Activated CD4-positive, alpha-beta T cell treated with anti-CD3 and anti-CD28 coated beads, Interleukin-2, amount 10 ng/mL, durations not matched to agents 7 days and 5 days (primary cell): ENCODE measurements at places on chromosomes 2 and 18. TPM values are rescaled to one million over a fixed set of nuclear protein-coding genes. Genes with fewer than 3 reads are reported as not detected.
A peak's percentile ranks its signal among the peaks of the same experiment; 100 is the strongest.

The IRS1 gene
- total RNA-seq = 6.6 TPM

The SFT2D3 gene
- 5.7 TPM for total RNA-seq

The TFCP2L1 gene
- 0.02 TPM for total RNA-seq

The CDKL4 gene
- 0.50 TPM for total RNA-seq

The WDFY1 gene
- 82.5 TPM for total RNA-seq

The TMEFF2 gene
- not detected for total RNA-seq

The PNKD gene
- 34.0 TPM for total RNA-seq

The UGT1A5 gene
- not detected for total RNA-seq

The AMER3 gene
- not detected for total RNA-seq

- no peak for DNase-seq
Measured at GRCh38 chr2:1209246-1209645, 204.0 kb upstream of the TPO start.

GRCh38 chr2:171909266-171909665, 13.0 kb upstream of the HAT1 start:
- no peak for DNase-seq

- no peak for DNase-seq
Measured at GRCh38 chr2:71780162-71780561, 326.8 kb downstream of the DYSF start.

- DNase-seq = no peak
Measured at GRCh38 chr2:224101820-224102630, 62.9 kb upstream of the SERPINE2 start.

- no peak for DNase-seq
Measured at GRCh38 chr18:37425222-37425621, 140.4 kb downstream of the CELF4 start.

GRCh38 chr18:58813561-58814225, 51.0 kb upstream of the ZNF532 start:
- no peak for DNase-seq

- no peak for DNase-seq
Measured at GRCh38 chr2:11861044-11861443, 114.6 kb downstream of the LPIN1 start.

DNA sequence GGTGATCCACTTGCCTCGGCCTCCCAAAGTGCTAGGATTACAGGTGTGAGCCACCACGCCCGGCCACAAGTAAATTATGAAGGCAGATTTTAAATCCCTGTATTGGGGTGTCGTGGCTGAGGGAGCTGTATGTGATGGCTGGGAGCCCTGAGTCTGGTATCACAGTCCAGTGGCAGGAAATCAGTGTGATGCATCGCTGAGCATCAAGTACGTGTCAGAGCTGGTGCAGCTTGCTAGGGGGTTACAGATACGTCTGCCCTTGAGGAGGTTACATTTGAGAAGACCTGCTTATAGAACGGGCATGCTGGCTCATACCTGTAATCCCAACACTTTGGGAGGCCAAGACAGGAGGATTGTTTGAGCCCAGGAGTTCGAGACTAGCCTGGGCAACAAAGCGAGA, 4.3 kb downstream of the ENOSF1 start:
- no peak for DNase-seq

DNA sequence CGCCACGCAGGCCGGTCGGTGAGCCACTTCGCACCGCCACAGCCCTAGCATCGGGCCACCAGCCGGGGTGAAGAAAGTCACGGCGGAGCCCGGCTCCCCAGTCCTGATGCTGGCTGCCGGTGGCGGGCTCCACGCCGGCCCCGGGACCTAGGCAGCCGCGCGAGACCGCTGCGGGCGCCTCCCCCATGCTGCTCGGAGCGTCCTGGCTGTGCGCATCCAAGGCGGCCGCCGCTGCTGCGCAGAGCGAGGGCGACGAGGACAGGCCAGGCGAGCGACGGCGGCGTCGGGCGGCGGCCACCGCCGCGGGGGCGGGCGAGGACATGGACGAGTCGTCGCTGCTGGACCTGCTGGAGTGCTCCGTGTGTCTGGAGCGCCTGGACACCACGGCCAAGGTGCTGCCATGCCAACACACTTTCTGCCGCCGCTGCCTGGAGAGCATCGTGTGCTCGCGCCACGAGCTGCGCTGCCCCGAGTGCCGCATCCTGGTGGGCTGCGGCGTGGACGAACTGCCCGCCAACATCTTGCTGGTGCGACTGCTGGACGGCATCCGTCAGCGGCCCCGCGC, 433 bp downstream of the SH3RF3 start:
- DNase-seq = no peak

GRCh38 chr2:65186093-65186868, 41.4 kb upstream of the ACTR2 start:
- DNase-seq = no peak

- no peak for DNase-seq
Measured at GRCh38 chr2:198141726-198142125, 337.3 kb downstream of the PLCL1 start.

DNA sequence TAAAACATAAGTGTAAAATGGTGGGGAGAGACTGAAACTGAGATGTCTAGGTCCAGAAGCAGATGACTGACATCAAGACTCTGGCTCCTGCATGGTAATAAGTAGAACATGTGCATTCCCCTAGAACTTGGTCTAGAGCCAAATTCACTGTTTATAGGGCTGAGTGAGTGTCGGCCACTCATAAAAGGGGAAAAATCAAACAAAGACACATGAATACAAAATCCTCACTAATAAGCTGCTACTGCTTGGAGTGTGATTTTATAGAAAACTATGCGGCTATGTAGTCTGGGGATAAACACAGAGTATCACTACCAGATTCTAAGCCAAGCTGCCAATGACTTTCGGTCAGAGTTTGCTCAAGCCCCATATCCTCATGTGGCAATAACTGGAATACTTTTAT, 1080.8 kb upstream of the DDX18 start:
- DNase-seq = no peak

GRCh38 chr2:172964511-172965139, 111.0 kb upstream of the MAP3K20 start:
- DNase-seq = no peak

DNA sequence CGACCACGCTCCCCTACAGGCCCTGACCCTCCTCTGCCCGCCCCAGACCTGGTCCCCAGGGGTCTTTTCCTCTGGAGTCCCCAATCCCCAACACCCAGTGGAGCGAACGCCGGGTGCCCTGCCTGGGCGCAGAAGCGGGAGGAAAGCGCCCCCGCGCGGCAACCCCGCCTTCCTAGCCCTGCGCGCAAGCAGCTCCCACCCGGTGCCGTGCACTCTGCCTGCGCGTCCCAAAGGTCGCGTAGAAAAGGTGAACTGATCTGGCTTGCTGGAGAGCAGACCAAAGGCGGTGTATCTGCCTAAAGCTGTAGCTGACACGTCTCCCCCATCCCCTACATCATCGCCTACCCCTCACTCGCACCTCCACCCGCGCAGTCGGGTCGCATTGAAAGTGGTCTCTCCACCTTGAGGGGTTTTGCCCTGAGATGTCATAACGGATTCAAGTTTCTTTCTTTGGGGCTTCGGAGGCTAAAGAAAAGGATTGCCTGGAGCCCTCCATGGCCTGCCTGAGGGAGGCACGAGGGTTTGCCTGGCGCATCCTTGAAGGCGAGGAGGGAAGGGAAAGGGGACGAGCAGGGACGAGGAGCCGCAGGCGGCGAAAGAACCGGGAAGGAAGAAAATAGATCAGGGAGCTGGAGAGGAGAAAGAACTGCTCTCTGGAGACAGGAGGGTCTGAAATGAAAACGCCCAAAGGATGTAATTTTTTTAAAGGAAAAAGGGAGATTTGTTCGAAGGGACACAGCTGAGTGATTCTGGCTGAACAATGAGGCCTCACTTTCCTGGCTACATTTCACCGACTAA, 5.8 kb downstream of the GAD1 start:
- DNase-seq = no peak

DNA sequence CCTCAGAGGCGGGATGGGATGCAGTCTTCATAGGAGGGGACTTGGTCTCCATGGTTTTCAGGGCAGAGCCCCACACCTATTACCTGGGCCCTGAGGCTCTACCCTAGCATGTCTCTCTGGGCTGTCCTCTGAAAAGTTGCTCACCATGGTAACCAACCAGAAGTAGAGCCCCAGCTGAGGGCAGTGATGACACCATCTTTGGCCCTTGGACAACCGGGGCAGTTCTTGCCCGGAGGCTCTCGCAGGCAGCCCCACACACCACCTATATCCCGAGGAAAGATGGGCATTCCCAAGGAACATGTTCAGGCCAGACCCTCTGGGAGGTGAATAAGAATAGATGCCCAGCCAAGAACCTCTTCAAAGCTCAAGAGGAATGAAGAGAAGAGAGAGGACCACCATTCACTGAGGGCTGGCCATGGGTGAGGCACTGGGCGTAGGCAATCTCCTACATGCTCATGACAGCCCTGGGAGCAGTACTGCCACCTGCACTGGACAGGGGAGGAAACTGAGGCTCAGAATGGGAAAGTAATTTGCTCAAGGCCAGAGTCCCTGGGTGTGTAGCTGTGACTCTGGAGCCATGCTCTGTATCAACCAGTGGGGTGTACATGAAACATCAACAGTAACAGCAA, 72.5 kb downstream of the HS1BP3 start:
- no peak for DNase-seq

DNA sequence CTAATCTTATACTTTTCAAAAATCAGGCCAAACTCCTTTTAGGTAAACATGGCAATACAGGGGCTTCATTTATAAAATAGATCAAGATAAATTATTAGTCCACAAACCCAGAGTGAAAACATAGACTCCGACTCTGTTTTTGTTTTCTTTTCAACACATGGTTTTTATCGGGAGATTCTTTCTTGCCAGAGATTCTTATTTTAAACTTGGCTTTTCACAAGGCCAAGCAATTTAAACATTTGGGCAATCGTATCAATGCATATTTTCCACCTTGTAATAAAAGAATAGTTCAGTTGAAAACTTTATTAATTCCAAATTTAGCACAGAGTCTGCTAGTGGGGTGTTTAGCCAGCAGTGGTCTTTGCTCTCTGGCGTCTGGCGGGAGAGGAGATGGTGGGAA, 71.9 kb downstream of the SOX11 start:
- DNase-seq = no peak

DNA sequence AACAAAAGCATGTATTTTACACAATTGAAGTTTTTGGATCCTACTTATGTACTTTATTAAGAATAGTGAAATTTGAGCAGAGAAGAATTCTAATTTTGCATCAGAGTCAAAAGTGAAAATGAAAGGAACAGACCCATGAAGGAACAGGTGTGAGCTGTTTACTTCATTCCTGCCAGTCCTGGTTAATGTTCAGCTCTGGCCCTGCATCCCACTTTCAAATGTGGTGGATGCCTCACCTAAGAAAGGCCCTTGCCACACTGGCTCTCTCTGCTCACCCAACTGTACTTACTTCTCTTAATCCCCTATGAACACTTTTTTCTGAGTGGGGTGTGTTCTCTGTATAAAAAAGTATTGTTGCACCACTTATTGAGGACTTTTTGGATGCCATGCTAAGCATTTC, 22.2 kb downstream of the FAM110C start:
- DNase-seq = peak; percentile 17

GRCh38 chr18:5456577-5457461, 87.0 kb downstream of the EPB41L3 start:
- DNase-seq = peak; percentile 24

DNA sequence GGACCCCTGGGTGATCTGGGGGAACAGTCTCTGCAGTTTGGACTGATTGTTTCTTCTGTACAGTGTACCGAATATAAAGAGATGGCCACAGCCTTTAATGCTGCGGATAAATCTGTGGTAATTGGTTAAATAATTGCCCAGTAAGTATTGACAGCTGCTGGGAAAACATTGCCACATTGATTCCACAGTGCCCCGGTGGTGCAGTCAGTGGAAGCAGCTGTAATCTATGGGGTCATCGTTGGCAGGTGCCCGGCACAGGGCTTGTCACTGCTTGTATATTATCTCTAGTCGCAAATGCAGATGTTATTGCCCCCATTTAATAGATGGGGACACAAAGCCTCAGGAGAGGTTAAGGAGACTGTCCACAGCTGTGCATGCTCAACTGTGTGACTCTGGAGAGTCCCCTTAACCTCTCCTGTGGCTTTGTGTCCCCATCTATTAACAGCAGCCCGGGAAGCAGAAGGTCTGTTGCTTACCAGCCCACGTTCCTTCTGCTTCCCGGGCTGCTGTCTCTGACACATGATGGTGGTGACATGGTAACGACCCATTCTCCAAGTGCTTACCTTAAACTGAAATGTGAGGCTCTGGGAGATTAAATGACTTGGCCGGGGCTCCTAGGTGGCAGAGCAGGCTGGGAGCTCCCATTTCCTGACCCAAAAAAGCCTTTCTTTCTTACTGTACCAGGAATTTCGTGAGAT, 76.9 kb downstream of the NCK2 start:
- no peak for DNase-seq

DNA sequence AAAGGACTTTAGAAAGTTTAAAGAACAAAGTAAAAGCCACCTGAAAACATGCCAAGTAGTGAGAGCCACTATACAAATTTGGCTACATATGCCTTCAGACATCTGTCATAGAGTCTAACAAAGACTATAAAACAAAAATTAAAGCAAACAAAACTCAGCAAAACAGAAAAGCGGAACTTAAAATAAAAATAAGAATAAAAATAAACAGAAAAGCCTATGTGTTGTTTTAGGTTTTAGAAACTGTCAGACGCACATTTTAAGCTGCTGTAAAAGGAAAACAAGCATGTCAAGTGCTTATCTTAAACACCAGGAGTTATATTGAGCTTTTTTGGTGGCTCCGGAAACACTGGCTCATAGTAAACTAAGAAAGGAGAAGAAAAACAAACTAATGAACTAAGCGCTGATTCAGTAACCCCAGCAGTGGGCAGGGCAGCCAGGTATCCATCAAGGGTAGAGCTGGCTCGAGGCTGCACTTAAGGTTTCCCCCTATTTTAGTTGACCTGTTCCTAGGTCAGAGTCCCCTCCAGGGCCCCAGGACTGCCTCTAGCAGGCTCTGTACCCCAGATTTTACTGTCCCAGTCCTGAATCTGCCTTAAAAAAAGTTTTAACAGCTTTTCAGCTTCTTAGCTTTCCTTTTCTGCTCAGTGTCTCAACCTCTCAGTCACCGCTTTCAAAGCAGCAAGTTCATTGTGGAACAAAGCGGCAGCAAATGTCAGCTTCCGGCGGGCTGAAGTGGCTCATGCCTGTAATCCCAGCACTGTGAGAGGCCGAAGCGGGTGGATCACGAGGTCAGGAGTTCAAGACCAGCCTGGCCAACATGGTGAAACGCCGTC, 15.4 kb upstream of the RMC1 start:
- DNase-seq = peak; percentile 62

- no peak for DNase-seq
Measured at GRCh38 chr2:232577841-232578240, 27.4 kb downstream of the EIF4E2 start.

GRCh38 chr2:81976998-81977397, 1672.4 kb upstream of the LRRTM1 start:
- DNase-seq = no peak
